ENCODE measurements at places on chromosomes 12 and 14. TPM values are rescaled to one million over a fixed set of nuclear protein-coding genes. Genes with fewer than 3 reads are reported as not detected.

DNA sequence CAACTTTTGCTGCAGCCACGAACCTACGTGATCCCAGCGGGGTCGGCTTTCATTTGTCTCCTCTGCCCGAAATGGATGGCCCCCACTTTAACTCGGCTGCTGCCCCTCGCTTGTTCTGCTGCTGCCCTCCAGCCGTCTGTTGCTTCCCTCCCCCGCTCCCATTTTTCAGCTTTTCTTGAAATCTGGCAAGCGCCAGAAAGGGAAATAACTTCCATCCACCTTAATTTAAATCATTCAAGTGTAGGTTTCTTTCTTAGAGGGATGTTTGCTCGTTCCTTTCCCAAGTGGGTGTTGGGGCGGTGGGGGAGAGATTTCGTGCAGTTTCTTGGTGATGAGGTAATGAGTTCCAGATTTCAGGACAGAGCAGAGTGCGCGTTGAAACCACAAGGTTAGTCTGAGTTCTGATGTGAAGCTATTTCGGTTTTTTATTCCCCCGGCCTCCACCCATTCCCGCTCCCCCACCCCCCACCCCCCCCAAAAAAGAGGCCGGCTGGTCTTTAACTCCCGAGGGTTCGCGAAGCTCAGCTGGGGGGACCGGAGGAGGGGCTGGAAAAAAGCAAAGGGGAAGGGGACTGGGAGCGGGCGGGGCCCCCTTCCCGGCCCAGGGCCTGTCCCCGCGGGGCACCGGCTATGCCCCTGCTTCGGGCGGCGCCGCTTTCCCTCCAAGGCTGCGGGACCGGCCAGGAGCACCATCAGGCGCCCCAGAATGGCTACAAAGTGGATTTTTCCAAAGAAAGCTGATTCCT is 2.2 kb upstream of the ZFP36L1 start:
- no peak for DNase-seq

- DNase-seq, result no peak
Measured at GRCh38 chr12:132571051-132571450, 39.3 kb downstream of the LRCOL1 start.

DNA sequence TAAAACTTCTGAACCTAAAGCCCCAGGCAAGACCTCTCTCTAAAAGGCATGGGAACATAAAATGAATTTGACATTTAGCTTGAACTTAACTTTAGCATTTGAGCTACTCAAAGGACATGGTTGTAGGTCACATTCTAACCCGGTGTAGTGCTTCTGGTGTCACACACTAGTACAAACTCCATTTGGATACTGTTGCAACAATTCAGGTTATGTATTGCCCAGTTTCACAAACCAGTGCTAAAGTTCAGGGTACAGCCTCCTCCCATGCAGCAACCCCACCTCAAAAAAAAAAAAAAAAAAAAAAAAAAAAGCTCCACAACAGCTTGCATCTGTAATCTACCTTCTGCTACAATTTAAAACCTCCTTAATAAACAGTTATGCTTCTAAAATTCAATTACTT is 7.8 kb downstream of the PPTC7 start:
- DNase-seq, result no peak

DNA sequence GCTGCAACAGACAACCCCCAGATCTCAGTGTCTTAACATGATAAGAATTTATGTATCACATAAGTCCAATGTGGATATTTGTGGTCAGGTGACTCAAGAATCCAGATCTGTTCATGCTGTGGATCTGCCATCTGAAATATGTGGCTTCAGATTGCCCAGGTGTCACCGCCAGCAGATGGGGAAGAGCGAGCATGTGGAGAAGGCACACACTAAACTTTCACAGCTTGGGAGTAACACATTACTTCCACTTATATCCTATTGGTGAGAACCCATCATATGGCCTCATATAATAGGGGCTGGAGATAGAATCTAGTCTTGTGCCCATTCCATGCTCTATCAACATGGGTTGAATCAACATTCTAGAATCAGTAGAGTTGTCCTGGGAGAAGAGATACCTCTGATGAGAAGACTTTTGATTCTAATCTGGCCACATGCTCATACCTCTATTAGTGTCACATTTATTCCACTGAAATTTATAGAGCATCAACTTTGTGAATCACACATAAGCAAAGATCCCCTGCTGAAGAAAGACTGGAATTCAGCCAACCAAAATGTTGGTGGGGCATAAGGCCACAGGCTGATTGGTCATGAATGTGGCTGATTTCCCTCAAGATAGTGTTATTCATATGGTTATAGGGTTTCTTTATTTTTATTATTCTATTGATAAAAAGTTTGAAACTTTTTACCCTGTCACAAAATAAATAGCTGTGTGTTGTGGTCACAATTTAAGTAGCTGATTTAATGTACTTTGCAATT is 6.0 kb upstream of the CALCOCO1 start:
- no peak for DNase-seq

DNA sequence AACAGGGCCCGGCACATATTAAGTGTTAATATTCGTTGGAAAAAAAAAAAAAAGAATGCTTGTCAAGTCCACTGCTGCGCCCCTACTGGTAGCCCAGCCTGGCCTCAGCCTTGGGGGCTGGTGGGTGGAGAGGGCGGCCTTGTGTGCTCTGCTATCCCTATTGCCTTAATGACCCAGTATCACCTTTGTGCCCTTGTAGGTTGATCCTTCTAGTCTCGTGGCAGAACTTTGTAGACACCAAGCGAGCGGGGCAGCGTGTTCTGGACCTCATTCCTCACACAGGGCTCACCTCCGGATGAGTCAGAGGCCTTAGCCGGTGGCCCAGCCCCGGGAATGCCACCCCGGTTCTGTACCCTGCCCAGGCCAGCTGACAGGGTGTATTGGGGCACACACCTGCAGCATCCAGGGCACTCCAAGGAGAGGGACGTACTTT is 1.8 kb upstream of the RCOR1 start:
- peak; percentile 55 for DNase-seq

DNA sequence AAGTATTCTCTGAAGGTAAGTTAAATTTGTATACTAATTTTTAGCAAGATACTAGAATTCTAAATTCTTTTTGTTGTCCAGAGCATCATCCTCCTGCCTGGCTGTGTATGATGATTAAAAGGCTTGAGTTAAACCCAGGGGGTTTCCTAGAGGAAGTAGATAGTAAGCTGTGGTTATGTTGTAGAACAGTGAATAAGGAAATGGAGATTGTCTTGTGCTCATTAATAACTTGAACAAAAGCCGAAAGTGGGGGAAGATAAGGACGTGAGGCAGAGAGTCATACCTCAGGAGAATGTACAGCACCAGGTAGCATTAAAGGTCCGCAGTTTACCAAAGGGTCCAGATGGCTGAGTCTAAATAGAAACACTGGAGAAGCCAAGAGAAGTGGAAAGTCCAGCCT is 42.0 kb downstream of the CKB start:
- DNase-seq, result no peak

- DNase-seq, result no peak
Measured at GRCh38 chr14:75018694-75019093, 16.0 kb downstream of the EIF2B2 start.

Gene TGM1
- total RNA-seq, result 5.9 TPM

Gene ANKLE2
- 49.6 TPM for total RNA-seq

Gene TAMALIN
- total RNA-seq, result 85.5 TPM

Gene DPY19L2
- 3.2 TPM for total RNA-seq

Gene ASCL1
- 0.15 TPM for total RNA-seq
